ENCODE measurements at places on chromosomes 6 and 20. TPM values are rescaled to one million over a fixed set of nuclear protein-coding genes. Genes with fewer than 3 reads are reported as not detected.

DNA sequence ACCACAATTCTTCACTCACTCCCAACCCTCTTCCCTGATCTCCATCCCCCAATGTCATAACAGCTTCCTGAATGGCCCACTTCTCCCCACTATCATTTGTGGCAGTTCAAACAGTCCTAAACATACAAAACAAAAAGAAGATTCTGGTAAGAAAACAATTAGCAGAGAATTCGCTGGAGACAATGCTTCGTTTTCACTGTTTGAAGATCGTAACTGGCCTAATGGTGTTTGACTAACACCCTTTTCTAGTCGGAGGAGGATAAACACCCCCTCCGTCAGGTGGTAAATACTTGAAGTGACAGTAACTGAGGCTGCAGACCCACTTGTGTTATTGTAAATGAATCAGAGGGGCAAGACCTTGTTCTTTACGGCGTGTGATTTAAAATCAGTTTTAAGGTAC, 3.8 kb downstream of the EYA2 start:
- no peak for DNase-seq

DNA sequence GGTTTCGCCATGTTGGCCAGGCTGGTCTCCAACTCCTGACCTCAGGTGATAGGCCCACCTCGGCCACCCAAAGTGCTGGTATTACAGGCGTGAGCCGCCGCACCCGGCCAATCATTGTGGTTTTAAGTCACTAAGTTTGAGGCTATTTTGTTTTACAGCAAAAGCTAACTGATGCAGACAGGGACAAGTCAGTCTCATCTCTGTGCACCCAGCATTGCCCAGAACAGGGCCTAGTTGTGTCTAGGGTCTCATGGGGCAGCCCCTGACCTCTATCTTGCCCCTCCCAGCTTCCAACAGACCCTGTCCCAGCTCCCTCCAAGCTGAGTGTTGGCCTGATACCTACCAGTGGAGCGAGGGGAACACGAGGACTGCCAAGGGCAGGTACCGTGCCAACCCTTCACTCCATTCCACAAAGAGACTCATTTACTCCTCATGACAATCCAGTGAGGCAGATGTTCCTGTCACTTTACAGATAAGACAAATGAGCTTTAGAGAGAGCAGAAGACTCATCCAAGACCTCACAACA, 8.9 kb upstream of the RBCK1 start:
- DNase-seq = no peak

KCNK16 gene
- total RNA-seq = not detected

SNRPB gene
- total RNA-seq = 432 TPM

DNA sequence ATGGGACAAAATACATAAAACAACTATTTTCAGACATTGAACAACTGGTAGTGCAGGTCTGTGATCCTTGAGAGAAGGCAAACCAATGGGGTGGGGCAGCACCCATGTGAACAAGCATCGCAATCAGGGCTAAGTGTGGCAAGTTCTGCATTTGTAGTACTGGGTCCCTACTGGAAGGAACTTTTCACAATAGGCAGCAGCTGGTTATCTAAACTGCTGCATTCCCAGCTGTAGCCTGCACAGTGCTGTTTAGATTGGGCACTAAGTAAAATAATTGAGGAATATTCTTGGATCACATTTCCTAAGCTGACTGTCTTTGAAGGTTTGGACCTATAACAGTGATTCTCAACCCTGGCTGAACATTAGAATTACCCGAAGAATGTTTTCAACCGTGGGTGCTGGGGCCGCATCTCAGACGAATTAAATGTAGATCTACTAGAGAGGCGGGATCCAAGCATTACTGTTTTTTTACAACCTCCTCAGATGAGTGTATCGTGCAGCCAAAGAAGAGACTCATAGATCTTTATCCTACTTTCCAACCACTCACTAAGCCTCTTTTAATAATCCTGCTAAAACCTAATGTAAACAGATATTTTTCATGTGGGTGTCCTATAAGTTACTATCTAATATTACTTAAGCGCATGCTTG, 12.4 kb upstream of the MAP3K4 start:
- no peak for DNase-seq

- DNase-seq = no peak
Observed at GRCh38 chr20:36821964-36822437, 48.4 kb upstream of the DSN1 start.

ADGRF4 gene
- total RNA-seq = not detected

GRCh38 chr20:10902576-10903282, 228.9 kb upstream of the JAG1 start:
- DNase-seq = no peak

HSPA12B gene
- total RNA-seq = not detected

GRCh38 chr20:2520617-2521016, 11.9 kb upstream of the ZNF343 start:
- no peak for DNase-seq

PXT1 gene
- not detected for total RNA-seq

NRN1 gene
- total RNA-seq = not detected

- DNase-seq = no peak
Observed at GRCh38 chr6:56838965-56839364, 115.9 kb upstream of the BEND6 start.

VNN1 gene
- not detected for total RNA-seq

SAPCD1 gene
- 6.1 TPM for total RNA-seq

POU5F1 gene
- not detected for total RNA-seq

GRCh38 chr6:139355777-139356445, 18.5 kb downstream of the CITED2 start:
- DNase-seq = no peak

- DNase-seq = peak; percentile 3
Observed at GRCh38 chr6:148972481-148972880, 225.7 kb downstream of the UST start.

NFATC2 gene
- total RNA-seq = 64.4 TPM

DNA sequence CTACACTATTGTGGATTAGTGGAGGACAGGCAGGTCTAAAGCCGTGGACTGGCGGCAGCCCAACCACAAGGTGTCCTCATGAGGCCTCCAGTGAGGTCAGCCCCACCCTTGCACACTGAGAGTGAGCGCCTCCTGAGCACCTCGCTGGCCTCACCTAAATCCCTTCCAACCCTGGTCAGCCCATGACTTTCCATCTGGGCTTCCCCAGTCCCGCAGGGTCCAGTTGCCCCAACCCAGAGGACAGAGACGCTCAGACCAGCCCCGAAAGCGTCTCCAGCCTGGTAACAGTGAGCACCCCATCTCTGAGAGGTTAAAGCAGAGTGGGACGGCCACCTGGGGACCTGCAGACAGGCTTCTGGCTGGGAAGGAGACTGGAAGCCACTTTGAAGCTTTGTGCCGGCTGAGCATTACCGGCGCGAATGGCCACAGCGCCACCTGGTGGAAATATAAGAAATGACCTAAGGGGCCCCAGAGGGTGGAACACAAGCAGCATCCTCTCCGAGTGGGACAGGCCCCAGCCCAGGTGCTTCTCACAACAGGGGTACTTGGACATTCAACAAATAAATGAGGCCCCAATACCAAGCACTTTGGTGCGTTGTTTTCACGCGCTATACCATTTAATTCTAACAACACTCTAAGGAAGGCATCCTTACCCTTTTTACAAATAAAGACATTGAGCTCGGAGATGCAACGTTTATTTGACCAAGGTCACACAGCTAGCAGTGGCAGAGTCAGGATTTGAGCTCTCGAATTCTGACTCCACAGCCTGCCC, 65.7 kb upstream of the TOP1 start:
- DNase-seq = peak; percentile 63

DNA sequence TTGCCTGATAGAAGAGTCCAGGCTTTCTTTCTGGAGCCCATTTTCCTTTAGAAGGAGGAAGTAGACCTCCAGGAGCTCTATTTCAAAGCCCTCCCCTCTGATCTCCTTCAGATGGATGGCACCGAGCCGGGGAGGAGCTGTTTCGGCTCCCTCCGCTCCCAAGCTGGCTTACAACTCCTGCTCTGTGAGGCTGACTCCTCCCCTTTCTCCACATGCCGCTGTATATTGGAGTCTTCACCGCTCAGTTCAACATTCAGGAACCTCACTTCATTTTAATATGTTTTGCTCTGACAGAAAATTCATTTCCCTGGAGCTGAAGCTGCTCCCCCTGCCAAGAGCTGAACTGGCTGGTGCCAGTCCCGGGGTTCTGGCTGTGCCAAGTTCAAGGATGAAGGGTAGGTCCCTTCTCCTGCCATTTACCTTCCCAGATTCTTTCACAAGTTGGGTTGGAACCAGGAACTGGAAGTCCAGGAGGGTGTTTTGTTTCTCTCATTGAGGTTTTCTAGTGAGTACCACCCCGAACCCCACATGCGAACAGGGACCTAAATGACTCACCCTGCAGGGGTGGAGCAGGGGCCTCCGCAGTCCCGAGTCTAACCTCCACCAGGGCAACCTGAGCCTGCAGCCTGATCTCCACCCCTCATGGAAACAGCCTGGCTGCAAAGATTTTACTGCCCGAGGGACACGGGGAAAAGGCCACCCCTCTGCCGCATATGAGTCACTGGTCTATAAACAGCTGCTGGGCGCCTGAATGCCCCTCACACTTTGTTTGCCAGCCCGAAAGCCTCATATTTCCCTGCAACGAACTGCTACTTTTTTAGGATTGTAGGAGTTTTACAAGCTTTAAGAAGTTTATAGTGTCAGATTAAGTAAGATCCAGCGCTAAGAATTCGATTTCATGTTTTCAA, 68.6 kb upstream of the FOXA2 start:
- no peak for DNase-seq

DNA sequence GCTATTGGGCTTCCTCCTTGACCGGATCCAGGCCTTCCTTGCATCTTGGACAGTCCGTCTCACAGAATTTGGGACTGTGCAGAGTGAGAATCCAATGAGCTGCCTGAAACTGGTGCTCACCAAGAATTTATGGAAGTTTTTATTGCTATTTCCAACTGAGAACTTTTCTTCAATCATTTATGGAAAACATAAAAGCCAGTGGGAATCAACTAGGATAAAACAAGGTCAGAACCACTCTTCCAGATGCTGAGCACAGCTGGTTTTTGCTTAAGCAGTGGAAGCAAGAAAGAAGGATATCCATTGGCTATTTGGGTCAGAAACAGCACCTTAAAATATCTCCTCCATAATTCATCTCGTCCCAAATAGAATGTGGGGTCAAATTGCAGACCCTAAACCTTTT, 74.2 kb downstream of the CD83 start:
- no peak for DNase-seq

DNA sequence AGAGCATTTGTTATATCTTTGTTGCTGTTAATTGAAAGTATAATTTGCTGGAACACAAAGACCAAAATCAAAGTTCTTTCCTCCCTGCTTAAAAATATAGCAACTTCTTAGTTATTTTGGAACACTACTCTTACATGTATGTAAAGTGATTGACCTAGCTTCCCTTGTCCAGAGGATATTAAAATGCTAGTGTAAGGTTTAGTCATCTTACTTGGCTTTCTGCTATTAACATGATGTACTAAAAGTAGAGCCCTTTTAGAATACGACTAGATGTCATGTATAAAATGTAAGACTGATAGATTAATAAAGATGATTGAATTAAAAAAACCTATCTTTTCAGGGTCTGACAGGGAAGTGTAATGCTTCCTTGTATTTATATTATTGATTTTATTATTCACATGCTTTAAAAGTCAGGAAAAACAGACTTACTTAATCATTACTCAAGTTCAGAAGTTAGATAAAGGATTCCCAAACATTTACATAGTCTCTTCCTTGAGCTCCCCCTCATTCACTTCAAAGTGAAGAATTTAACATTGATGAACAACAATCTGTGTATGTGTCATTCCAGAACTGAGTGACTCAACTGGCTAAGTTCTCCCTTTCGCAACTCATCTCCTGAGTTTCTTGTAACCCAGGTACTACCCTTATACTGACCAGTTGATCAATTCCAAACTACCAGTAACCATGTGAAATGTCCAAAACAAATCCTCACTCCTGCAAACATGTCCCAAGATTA, 50.9 kb downstream of the BTBD9 start:
- no peak for DNase-seq

DNA sequence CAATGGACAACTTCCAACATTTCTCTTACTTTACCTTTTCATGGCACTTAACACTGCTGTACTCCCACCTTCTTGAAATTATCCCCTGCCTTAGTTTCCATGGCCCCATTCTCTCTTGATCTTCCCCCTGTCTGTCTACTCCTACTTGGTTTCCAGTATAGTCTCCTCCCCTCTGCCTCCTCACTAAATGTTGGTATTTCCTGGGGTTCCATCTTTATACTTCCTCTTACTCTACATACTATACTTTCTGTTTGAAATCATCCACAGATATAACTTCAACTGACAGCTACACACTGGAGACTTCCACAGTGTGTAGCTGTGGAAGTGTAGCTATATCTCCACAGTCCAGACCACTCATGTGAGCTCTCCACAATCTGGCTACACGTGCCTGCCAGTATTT, 13.5 kb downstream of the ZHX3 start:
- no peak for DNase-seq

SYCP2 gene
- 3.8 TPM for total RNA-seq

GRCh38 chr20:32467506-32468312, 109.6 kb downstream of the ASXL1 start:
- no peak for DNase-seq

DNA sequence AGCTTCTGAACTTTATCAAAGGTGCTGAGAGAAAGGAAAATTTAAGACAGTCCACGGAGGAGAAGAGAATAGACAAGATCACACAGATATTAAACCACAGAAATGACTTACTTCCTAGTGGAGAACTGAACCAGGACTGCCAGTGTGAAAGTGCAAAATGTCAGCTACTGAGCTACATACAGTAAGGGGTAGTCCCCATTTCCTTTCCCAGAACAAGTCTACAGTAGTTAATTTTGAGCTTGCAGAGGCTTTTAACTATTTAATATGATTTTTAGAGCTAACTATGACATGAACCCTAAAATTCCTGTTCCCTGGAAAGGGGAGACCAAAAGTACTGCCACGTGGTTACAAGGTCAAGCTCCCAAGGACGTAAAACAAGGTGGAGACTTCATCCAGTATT, 45.1 kb downstream of the CEP85L start:
- no peak for DNase-seq

DNA sequence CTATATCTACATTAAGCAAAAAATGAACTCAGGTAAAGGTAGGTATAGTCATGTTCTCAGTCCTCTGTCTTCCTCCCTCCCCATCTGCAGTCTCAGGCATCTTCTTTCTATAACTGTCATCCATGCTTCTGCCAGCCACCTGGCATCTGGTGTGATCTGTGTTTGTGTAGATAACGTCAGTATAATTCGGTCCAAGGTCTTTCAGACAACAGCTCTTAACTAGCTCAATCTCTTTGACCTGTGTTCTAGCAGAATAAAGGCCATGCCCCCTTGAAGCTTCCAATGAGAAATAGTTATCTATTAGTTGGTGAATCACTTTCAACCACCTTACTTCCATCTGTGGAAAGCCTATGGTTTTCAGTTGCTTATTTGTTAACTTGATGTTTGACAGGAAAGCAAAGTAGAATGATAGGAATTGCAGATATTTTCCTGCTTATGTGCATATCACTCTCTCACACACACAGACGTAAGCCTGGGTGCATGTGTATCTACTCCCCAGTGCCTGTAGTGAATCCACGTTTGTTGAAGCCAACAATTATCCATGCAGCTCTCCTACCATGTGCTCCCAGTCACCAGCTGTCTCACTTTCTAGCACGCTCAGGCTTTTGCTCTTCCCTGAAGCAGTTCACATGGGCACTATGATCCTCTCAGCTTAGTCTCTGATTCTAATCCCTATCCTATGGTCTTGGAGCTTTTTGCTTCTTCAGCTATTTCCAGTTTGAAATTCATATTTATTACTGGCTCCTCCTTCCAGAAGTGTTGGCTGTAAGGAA, 433.7 kb upstream of the MANEA start:
- no peak for DNase-seq

- DNase-seq = no peak
Observed at GRCh38 chr20:2276015-2276414, 19.8 kb upstream of the TGM3 start.

Measured in CD8-positive, alpha-beta memory T cell (primary cell).